ENCODE measurements at places on chromosomes 5 and 9. TPM values are rescaled to one million over a fixed set of nuclear protein-coding genes. Genes with fewer than 3 reads are reported as not detected.

The CYLC2 gene
- polyA plus RNA-seq, result not detected

The PSAT1 gene
- 9.9 TPM for polyA plus RNA-seq

The FER gene
- 3.2 TPM for polyA plus RNA-seq

The IFNA21 gene
- not detected for polyA plus RNA-seq

The TMEM174 gene
- polyA plus RNA-seq, result not detected

The ADAMTS13 gene
- 4.3 TPM for polyA plus RNA-seq

The SLC31A2 gene
- 7.4 TPM for polyA plus RNA-seq

The LHX2 gene
- not detected for polyA plus RNA-seq

The SLCO6A1 gene
- polyA plus RNA-seq, result not detected

The SOHLH1 gene
- polyA plus RNA-seq, result not detected

The QRFP gene
- polyA plus RNA-seq, result 0.16 TPM

The ANKRD18A gene
- polyA plus RNA-seq, result 7.1 TPM

The IFNA13 gene
- polyA plus RNA-seq, result not detected

The CDH10 gene
- not detected for polyA plus RNA-seq

The TRIM36 gene
- 0.37 TPM for polyA plus RNA-seq

The PCDHGA5 gene
- 0.14 TPM for polyA plus RNA-seq

The SUSD3 gene
- polyA plus RNA-seq, result 0.83 TPM

The PCDHGC3 gene
- polyA plus RNA-seq, result 32.1 TPM

The GLDC gene
- 2.7 TPM for polyA plus RNA-seq

The IL9 gene
- polyA plus RNA-seq, result not detected

The KIF4B gene
- polyA plus RNA-seq, result not detected

The FSTL4 gene
- 0.67 TPM for polyA plus RNA-seq

The PHF24 gene
- polyA plus RNA-seq, result 0.04 TPM

The CER1 gene
- not detected for polyA plus RNA-seq

The LCN10 gene
- 5.3 TPM for polyA plus RNA-seq

The ENHO gene
- 0.31 TPM for polyA plus RNA-seq

The PCDHGB4 gene
- 0.36 TPM for polyA plus RNA-seq

Measured in esophagus (tissue), 2 donors.